ENCODE measurements at places on chromosomes 12 and 14.

DNA sequence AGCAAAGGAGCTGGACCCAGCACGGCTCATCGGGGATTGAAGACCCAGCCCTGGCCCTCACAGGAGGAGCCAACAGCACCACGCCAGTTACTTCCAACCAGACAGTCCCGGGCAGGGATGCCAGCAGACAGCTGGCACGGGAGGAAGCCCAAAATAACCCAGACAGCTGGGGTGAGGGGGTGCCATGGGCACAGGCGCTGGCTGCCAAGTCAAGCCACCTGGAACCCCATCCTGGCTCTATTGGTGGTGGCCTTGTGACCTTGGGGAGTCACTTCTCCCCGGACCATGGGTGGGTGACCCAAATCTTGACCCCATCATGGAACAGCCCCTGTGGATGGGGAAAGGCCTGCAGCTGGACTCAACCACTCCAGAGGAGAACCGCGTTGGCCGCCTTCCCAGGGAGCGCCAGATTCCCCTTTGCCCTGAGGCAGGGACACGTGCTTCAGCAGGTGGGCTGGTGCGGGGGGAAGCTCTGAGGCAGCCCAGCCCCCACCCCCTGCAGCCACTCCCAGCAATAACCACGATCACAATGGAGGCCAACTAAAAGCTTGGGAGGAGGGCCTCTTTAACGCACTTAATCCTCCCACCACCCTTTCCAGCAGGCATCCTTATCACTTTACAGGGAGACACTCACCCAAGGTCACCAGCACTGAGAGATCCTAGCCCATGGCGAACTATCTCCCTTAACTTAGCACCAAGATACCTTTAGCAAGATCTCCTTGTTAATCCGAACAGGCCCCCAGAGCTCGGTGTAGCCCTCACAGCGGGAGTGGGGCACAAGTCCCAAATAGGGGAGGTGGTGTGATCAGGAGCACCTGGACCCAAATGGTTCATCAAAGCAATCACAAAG lies 4.7 kb upstream of the RHOF start:
- peak; percentile 83 for DNase-seq

DNA sequence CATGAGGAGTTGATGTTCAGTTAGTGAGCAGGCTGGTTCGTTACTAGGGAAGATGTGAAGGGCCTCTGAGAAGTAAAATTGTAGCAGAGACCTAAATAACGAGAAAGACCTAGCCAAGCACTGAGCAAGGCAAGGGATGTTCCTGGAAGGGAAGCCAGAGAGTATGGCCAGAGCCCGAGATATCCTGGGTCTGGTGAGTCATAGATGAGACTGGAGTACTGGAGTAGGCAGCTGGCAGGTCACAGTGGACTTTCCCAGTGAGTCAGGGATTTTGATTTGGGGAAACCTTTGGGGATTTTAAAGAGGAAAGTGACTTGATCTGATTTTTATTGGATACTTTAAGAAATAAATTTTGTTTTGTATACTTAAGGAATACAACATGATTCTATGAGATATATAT lies 369.0 kb downstream of the DIO2 start:
- DNase-seq, result no peak

DNA sequence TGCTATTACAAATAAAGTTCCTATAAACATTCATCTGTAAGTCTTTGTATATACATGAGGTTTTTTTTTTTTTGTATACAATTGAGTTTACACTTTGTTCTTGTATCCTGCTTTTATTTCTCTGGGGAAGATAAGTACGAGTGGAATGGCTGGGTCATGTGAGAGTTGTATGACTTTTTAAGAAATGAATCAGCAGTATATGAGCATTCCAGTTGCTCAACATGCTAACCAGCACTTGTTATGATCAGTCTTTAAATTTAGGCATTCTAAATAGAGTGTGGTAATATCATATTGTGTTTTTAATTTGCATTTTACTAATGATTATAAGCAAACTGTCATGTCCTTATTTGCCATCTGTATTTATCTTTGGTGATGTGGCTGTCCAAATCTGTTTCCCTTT lies 44.7 kb upstream of the AMIGO2 start:
- no peak for DNase-seq

- no peak for DNase-seq
Measured at GRCh38 chr14:78242086-78242485, 71.9 kb downstream of the NRXN3 start.
